Hippocampal formation (tissue), 2 donors: ENCODE measurements at places on chromosomes 3 and 15.

GRCh38 chr15:101428758-101429157, 60.7 kb downstream of the PCSK6 start:
- no peak for DNase-seq

GRCh38 chr3:178289544-178290160, 246.6 kb upstream of the KCNMB2 start:
- DNase-seq = no peak

DNA sequence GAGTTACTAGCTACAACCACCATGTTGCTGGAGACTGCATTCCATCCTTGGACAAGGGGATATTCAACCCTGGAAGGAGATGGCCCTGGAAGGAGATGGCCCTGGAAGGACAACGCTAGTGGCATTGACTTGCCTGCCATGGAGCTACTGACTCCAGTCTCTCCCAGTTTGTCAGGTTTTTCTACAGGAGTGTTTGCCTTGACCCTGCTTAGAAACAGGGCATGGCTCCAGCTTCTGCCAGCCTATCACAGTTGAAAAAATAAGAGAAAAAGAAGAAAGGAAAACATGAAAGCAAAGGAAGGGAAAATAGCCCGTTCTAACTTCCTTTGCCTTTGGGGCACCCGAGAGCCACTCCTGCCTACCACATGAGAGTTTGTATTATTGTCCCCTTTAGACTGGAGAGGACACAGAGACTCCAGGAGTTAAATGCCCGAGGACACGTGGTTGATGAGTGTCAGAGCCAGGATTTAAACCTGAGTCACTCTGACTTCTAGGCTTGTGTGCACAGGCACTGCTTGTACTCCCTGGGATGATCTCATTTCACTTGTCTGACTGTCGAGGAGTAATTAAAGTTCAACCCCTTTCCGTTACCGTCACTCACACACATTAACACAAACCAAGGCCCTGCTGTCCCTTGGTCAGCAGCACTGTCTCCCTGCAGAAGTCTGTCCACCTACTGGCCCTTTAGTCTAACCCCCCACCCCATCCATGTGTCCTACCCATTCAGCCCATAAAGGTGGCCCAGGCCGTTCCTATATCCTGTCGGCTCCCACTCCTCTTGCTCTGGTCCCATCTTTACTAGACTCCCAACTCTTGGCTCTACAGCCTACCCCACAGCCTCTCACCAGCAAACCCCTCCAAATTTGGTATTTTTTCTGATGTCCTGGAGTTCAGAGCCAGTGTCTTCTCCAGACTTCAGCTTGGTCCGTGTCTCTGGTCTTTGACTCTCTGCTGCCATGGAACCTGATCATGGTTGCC, 46.1 kb downstream of the C2CD4A start:
- DNase-seq = no peak

DNA sequence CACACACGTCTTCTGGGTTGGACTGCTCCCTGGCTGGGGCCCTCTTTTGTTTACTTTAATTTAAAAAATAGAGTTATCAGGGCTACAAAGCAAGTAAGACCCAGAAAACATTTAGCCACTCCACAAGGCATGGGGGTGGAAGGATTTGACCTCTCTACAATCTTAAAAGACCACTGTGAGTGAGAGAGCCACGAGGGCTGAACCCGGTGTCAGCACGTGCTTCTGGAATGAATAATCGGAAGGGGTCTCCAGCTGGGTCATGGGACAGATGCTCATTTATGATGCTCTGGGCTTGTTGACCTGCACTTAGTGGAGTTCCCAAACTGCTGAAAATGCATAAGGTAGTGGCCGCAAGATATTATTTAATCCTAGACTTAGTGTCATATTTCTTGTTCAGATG, 52.4 kb downstream of the EIF4E3 start:
- DNase-seq = no peak

DNA sequence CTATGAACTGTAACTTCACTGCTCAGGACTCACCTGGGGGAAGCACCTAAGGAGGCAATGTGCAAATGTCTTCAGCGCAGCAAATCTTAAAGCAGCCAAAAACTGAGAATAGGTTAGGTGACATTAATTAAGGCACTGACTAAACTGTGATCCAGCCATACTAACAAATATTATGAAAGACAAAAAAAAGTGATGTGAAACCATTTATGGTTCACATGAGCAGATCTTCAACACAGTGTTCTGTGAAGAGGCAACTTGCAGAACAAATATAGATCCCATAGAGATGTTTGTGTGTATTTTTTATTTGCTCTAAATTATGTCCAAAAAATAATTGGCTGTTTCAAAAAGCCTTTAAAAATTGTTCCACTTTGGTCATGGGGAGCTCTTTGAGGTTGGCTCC, 24.1 kb upstream of the MITF start:
- no peak for DNase-seq

GRCh38 chr15:48501208-48501607, 144.3 kb downstream of the FBN1 start:
- DNase-seq = no peak

- no peak for DNase-seq
Measured at GRCh38 chr3:43071313-43071893, 34.5 kb downstream of the POMGNT2 start.

DNA sequence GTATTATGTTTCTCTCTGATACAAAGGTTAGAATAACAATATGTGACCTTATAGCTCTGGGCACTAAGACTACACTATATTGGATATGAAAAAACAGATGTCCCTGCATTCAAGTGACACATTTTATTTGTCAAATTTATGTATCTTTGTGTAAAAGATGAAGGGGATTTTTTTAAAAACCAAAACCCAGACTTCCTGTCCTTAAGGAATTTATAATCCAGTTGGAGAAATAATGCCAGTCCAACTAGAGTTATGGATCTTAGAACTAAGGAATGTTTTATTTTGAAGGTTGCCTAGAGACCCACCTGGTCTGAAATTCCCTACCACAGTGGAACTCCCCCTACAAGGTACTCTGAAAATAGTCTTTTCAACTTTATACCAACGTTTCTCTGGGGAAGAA, 33.3 kb upstream of the PIK3CB start:
- no peak for DNase-seq

DNA sequence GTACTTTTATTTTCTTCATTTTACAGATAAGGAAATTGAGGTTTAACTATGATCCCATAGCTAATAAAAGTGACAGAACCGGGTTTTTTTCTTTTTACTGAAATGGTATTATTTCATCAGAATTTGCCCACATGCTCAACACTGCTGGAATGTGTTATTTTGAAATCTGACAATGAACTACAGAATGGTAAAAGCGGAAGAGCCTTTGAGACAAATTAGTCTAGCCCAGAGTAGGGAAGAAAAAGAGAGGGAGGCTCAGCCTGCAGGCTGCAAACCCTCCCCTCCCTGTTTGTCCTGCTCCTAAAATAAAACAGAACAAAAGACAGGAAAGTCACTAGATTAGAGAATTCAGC, 100.3 kb upstream of the LIPC start:
- no peak for DNase-seq

DNA sequence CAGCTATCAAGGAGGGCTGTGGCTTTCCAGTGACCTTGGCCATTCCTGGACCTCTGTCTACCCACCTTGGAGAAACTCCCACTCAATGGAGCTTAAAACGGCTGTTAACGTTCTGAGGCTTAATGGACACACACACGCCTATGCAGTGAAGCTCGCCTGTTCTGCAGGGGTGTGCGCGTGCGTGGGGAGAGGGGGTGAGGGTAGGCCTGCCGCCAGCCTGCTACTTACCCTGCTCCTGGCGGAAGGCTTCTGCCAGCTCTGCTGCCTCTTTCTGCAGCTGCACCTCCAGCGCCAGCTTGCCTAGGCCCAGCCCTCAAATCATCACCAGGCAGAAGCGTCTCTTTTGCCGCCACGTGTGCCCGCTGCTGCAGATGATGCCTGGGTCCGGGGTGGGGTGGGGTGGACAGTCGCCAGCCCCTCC, 23.2 kb upstream of the PARL start:
- no peak for DNase-seq

DNA sequence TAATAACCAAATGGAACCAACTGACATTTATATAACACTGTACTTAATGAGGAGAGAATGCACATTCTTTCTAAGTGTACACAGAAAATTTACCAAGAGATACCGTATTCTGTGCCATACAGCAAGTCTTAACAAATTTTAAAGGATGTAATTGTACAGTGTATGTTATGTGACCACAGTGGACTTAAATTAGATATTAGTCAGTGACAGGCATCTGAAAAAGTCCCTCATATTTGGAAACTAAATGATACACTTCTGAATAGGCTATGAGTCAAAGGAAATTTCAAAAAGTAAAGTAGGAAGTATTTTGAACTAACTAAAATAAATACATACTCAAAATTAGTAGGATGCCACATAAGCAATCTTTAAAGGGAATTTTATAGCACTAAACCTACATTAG, 59.6 kb upstream of the P3H2 start:
- DNase-seq = no peak

- DNase-seq = no peak
Measured at GRCh38 chr3:63753567-63753966, 65.5 kb upstream of the C3orf49 start.

GRCh38 chr15:98381446-98381845, 266.9 kb upstream of the IGF1R start:
- DNase-seq = no peak

- DNase-seq = no peak
Measured at GRCh38 chr15:27770769-27771554, 328.2 kb downstream of the OCA2 start.

- DNase-seq = no peak
Measured at GRCh38 chr15:93479715-93480114, 390.7 kb upstream of the RGMA start.

DNA sequence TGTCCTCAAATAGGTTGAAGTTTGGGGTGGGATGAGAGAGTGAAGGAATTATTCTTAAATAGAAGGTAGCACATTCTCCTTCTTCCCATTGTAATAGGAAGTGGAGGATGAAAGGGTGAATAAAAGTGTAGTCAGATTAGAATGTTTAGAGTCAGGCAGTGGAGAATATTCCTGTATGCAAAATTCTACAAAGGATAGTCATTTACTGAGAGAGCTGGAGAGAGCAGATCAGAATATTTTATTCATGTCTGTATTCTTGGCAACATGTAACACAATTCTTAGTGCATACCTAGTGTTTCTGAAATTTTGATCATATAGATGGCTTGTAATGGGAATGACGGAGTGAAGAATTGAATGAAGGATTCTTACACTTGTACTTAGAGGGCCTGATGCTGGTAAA, 139.1 kb downstream of the LSAMP start:
- no peak for DNase-seq

- no peak for DNase-seq
Measured at GRCh38 chr3:185936273-185936629, 1.6 kb downstream of the TRA2B start.

GRCh38 chr3:73661265-73661664, 36.5 kb upstream of the PDZRN3 start:
- DNase-seq = no peak

DNA sequence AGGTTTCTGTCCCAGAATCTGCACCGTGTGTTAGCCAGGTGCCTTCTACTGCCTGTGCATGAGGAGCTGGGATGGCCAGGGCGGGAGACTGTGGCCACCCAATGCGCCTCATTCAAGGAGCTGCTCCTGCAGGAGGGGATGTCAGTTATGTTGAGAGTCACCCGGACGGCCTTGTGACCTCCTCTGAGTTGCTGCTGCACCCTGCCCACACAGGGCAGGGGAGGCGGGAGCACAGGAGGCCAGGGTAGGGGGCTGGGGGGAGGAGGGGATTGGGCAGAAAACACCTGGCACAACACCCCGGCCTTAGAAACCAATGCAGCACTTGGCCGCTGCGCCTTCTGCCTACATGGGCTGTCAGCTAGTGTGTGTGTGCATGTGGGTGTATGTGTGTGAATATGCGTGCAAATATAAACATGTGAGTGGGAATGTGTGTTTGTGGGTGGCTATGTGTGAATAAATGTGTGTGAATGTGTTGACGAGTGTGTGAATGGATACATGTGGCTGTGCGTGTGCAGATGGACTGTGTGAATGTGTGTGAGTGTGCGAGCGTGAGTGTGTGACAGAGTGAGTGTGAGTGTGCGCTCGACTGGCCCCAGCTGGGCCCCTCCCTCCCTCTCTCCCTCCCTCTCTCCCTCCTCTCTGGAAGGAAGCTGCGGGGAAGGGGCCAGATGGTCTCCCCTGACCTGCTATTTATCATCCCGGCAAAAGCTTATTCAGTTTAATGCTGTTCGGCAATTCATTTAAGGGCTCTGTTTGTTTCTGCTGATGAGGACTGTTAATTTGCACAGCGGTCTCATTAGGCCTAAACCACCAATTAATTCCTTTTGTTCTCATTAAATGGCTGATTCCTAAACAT, 106.9 kb downstream of the TLE3 start:
- DNase-seq = no peak

- no peak for DNase-seq
Measured at GRCh38 chr15:85174521-85174920, 192.9 kb downstream of the PDE8A start.

GRCh38 chr3:127835993-127836882, 13.9 kb upstream of the MGLL start:
- peak; percentile 8 for DNase-seq

DNA sequence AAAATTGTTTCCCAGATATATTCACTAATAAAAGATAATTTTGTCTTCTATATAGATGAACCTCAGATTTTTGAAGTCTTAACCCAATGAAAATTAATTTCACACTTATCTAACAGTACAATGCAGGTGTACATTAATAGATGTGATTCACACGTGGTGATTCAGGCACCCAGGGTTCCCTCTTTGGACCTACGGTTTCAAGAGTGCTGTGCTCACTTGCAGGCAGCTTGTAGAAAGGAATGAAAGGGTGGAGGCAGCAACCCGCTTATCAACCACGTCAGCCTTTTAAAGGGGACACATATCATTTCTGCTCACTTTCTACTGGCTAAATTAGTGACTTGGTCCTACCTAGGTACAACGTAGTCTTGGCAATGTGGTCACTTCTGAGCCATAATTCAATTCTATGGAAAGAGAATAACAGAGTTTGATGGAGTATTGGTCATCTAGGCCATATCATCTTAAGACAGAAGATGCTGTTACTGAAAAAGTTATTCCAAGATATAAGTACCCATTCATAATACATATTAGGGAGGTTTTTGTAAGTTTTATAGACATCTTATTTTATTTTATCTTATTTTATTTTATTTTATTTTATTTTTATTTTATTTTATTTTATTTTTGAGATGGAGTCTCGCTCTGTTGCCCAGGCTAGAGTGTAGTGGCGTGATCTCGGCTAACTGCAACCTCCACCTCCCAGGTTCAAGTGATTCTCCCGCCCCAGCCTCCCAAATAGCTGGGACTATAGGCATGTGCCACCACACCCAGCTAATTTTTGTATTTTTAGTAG, 37.9 kb downstream of the ACP3 start:
- no peak for DNase-seq

DNA sequence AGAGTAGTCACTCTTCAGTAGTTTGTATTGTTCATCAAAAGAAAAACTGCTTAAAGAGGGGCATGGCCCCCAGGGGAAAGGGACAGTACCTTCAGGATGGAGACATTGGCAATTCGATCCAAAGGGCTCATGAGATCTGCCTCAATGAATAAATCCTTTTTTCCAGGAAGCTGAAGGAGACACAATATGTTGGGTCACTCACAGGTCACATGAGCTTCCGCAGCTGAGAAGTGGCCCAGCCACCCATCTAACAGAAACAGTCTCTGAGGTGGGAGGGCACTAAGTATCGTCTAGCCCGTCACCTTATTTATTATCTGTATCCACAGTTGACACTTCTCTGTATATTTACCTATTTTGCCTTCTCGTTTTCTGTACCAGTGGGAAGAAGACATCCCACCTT, 4.7 kb downstream of the VPS33B start:
- DNase-seq = no peak
